ENCODE measurements at places on chromosomes 12 and 14.

DNA sequence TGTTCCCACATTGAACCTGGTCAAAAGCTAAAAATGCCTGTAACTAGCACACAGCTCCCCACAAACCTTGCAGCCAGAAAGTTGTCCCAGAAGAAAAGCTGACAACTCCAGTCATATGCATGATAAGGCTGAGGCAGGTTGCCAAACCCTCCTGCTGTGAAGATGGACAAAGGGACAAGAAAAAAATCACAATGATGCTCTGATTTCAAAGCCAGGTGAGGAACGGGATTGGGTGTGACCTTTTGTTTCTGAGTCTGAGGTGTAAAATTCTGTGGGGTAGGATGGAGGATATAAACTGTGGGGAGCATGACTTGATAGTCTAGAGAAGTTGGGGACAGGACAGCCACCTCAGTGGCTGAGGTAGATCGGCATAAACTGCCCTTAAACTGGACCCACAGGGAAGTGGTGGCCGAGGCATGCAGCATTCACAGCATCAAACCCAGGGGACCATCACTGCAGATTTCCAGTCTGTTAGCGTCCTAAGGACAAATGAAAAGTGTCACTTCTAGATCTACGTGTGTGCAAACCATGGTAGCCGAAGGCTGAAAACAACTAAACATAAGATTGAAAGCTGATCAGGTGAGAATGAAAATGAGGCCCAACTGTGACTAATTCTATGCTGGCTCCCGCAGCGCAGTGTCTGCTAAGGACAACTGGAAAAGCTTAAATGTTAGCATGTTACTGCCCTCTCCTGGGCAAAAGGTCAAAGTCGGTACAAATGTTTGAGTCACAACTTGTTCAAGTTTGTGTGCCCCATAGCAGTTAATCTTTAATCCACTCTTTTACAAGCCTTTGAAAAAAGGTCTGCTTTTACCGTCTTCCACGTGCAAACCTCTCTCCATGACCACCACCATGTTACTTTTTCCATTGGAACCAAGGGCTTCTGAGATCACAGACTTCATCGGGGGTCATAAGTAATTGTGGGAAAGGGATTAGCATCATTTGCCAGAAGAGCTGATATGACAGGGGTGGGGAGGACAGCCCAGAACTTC lies 39.8 kb downstream of the GRIN2B start:
- DNase-seq = peak; percentile 64

DNA sequence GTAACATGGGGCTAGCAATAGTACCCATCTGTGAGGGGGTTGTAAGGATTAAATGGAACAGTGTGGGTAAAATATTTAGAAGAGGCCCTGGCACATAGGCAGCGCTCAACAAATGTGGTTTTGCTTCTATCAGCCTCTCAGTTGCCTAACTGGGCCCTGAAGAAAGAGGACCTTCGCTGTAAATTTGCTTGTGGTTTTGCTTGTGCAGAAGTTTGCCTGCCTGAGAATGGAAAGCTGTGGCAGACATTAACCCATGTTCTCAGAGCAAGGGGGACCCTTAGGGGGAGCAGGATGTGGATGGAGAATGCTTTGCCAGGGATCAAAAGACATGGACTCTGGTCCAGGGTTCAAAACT lies 160.1 kb downstream of the BRMS1L start:
- no peak for DNase-seq

DNA sequence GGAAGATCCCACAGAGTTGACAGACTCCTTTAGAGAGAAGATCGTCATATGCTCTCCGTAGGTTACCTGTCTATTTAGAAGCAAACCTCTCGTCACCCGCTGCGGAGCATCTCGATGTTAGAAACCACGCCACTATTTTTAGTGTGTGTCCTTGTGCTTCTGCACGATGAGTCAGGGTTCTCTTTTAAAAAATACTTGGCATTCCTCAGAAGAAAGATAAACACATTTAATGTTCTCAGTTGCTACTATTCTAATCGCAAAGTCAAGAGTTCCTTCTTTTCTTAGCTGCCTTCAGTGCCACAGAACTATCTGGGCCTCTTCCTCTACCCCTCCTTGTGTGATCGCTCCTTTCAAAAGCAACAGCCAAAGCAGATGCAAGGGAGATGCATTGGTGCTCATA lies 192.4 kb downstream of the PELI2 start:
- no peak for DNase-seq

DNA sequence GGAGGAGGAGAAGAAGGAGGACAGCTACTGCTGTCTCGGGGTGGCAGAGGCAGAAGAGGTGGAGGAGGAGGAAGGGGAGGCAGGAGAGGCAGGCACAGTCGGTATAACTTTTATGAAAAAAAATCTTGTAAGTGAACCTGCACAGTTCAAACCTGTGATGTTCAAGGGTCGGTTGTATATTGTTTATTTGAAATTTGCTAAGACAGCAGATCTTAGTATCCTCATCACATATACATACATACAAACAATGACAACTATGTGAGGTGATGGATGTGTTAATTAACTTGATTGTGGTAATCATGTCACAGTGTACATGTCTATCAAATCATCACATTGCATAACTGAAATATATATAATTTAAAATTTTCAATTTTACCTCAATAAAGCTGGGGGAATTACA lies 19.0 kb downstream of the ACTN1 start:
- DNase-seq = no peak

GRCh38 chr12:79058342-79058741 lies 193.8 kb downstream of the SYT1 start:
- DNase-seq = no peak

DNA sequence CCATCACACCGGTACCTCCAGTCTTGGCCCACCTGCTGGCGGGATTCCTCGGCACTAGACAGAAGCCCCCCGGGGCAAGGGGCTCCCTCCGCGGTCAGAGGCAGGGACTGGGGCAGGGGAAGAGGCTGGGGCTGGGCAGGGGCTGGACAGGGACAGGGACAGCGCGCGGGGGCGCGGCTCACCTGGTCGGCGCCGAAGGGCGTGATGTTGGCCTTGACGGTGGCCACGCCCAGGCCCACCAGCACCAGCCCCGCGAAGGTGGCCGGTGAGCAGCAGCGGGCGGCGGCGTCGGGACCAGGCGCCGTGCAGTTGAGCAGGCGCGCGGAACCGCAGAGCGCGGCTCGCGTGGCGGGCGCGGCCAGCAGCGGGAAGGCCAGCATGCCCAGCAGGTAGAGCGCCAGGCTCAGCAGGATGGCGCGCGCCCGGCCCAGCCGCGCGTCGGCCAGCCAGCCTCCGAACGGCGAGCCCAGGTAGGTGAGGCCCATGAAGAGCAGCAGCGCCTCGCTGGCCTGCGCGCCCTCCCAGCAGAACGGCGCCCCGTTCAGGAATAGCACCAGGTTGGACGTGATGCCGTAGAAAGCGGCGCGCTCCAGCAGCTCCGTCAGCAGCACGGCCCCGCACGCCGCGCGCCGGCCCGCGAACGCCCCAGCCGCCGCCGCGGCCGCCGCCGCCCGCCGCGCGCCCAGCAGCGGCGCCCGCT lies 392 bp downstream of the SLC15A4 start:
- peak; percentile 70 for DNase-seq

- DNase-seq = no peak
Observed at GRCh38 chr12:39619660-39620433, at the start of gene ABCD2. TSS of gene ABCD2 (minus strand) at chr12:39619803. CDS start at chr12:39619615, 188 bp downstream.

DNA sequence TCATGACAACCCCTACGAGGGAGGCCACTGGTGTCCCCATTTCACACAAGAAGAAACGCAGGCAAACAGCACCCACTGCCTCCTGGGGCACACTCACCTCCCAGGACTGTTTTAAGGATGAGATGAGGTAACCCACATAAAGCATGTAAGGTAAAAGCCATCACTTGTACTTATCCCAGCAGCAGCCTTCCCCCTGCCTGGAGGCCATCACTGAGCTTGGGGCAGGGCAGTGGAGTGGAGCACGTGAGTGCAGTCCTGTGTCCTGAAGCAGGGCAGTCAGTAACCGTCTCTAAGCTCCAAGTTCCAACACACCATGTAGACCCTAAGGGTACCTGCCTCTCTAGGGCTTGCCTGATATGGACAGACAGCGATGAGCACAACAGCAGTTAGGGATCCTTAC lies 1.7 kb downstream of the POLE start:
- no peak for DNase-seq

DNA sequence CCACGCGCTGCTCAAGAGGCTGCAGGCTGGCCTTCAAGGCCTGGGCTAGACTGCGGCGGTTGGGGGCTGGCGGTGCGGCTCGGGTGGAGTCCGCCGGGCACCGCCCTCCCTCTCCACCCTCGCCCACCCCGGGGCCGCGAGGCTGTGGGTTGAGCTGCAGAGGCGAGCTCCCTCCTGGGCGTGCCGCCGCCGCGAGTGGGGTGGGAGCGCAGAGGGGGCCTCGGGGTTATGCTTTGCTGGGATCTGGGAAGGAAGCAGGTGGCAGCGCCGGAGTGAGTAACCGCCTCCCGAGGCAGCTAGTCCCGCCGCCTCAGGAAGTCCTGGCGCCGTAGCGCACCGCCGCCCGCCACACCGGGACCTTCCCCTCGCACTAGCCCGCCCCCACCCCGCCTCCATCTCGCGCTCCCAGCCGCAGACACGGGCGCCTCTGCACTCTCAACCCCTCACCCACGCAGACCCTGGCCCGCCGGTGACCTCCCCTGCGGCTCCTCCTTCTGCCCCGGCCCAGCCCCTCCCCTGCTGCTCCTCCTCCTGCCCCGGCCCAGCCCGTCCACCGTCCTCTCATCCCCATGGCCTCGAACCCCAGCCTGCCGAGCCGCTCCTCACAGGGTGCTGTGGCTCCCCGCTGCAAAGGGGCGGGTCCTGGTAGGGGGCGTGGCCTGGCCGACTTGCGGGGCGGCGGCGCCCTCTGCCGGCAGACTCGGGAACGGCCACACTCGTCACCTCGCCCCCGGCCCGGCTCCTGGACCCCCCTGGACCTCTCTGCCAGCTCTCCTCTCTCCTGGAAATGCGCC lies 16.6 kb downstream of the TAMALIN start:
- peak; percentile 99 for DNase-seq

GRCh38 chr14:58281969-58282368 lies 16.4 kb upstream of the ARID4A start:
- DNase-seq = no peak

GRCh38 chr14:46820291-46820690 lies 168.7 kb upstream of the RPL10L start:
- DNase-seq = no peak

DNA sequence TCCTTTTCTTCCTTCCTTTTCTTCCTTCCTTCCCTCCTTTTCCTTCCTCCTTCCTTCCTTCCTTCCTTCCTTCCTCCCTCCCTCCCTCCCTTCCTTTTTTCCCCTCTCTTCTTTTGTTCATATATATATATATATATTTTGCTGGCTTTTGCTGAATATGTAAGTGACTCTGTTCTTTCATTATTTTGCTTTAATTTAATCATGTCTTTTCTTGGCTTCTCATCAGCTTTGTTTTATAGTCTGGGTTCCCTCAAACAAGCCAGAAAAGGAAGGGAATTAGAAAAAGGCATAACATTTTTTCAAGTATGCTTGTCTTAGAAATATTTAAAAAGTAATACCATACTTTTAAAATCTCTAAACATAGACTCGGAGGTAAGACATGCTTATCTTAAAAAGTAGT lies 219.9 kb upstream of the ATXN7L3B start:
- DNase-seq = no peak

GRCh38 chr14:99775351-99775750 lies 17.9 kb upstream of the EML1 start:
- no peak for DNase-seq

- DNase-seq = no peak
Observed at GRCh38 chr14:85566603-85567002, 36.7 kb downstream of the FLRT2 start.

- no peak for DNase-seq
Observed at GRCh38 chr14:103521951-103522563, 573 bp downstream of the CKB start.

GRCh38 chr14:52923902-52924575 lies 26.8 kb downstream of the FERMT2 start:
- DNase-seq = no peak

DNA sequence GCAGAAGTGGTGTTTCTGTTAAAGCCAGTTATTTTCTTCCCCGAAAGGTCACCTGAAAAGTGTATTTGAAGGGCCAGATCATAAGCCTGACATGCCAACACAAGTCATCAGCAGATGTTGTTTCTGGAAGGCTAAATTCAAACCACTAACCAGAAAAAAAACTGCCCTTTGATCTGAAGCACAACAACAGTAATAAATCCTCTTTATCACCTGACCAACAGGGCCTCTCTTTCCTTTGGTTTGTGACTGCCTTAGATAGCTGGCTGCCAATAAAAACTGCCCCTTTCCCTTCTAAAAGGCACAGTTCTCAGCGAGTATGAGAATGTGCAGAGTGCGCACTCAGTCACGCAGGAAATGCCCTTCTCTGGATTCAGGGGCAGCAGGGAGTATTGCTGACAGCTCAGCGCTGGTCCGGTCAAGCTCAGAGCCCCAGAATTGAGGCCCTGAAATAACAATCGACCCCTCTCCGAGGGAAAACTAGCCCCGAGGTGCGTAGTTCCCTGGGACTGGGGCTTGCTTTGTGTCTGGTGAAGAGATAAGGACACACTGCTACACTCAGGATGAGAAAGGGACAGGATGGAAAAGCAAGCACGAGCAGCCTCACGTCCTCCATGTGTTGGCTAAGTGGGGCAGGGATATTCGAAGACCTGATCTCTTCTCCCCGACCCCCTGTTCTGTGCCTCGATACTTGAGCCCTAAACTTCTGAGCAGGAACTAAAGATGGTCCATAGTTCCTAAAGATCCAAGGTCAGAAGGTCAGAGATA lies 184.2 kb upstream of the GZMB start:
- no peak for DNase-seq
